ENCODE measurements at places on chromosomes 3 and 15.

DNA sequence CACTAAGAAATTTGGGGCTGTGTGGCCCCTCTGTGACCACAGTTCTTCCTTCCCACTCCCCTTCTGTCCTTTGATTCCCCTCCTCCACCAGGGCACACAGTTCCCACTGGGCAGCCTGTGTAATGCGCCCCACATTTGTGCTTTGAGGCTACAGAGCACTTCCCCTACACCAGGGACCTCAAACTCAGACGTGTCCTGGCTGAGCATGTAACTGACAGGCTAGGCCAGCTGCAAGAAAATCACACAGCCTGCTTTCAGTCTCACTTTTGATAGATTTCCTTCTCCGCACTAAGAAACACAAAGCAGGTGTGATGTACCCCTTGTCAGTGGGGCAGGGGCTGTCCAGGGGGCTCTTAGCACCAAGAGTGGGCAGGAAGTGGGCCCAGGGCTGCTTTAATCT is 29.6 kb downstream of the PRKCD start:
- DNase-seq, result no peak

DNA sequence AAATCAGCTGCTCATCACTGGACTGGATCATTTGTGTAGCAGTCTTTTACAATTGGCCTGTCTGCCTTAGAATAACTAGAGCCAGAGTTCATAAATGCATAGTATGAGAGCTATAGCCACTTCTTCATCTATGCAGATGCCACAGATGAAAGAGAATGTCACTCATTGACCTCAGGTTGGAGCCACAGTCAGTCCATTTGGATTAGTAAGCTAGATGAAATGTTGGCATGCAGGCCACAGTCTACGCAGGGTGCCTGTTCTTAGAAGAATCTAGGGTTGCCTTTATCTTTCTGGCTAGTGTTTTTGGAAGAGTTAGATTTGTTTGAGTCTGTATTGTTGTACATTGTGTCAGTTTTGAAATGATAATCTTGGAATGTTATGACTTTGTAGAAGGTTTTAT is 25.4 kb upstream of the EDEM1 start:
- DNase-seq, result no peak

DNA sequence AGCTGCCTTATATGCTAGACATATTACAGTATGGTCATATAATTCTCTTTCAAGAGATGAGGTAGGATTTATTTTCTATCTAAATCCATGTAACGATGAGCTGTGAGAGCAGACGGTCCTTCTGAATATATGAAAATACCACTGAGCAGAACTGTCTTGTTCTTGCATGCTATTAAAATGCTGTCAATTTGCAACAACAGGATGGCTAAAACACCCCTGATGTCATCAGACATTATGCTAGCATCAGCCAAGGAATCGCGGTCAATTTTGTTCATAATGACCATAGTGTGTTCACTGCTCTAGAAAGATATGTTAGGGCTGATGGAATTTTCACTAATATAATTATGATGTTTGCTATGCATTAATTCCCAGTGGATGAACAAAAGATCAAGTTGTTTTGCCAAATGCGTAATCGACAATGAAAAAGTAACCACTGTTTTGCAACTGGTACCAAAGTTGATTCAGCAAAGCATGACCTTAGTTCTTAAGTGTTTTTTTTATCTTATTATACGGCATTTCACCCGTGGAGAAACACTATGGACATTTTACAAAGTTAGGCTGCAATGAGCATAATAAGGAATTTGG is 765.4 kb upstream of the NR2F2 start:
- no peak for DNase-seq

GRCh38 chr3:62678841-62679240 is 196.4 kb downstream of the CADPS start:
- no peak for DNase-seq

GRCh38 chr3:169144270-169144669 is 519.2 kb downstream of the MECOM start:
- no peak for DNase-seq

- no peak for DNase-seq
These were observed 16.6 kb downstream of the SEMA3F start for GRCh38 chr3:50171540-50172301.

GRCh38 chr3:157265931-157266330 is 106.0 kb upstream of the CCNL1 start:
- DNase-seq, result no peak

DNA sequence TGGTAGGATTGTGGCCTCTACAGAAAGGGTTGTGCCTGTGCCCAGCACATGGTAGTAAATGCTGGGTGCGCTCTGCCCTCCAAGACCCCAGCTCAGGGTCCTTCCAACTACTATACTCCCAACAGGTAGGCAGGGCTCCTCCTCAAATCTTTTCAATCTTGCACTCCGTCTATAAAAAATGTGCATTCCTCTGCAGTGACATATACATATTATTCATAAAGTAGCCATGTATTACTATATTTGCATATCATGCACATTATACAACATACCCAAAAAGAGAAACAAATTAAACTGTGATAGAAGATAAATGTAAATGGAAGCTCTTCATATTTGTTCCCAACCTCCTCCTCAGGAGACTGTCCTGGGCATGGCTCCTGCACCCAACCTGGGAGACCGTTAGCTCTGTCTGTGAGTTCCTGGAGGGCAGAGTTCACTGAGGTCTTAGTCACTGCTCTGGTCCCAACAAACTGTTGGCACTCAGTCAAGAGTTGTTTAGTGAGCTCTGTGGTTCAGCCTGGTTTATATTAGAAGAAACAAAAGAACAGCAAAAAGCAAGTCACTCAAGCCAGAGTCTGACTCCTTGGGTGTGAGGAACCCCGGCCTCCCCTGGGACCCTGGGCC is 47.7 kb upstream of the GRIP2 start:
- no peak for DNase-seq

- no peak for DNase-seq
These were observed 51.2 kb upstream of the MLF1 start for GRCh38 chr3:158519776-158520175.

DNA sequence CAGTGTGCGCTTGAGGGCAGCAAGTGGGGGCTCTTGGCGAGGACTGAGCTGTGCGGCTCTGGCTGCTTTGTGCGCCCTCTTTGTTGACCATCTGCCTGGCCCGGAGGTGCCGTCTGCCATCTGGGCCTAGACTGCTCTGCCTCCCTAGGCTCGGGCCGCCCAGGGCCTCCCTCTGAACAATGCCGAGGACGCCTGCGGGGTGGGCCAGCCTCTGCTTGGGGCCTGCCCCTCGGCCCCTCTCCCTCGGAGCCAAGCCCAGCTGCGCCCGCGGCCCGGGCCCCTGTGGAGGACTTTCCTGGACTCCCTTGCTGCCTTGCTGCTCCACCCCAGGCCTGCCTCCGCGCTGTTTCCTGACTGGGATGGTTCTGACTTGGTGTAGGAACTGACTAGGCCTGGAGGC is 31.9 kb upstream of the SPSB4 start:
- DNase-seq, result no peak

GRCh38 chr3:119375106-119375505 is 80.9 kb downstream of the ARHGAP31 start:
- DNase-seq, result no peak

- DNase-seq, result no peak
These were observed 523.5 kb upstream of the BCHE start for GRCh38 chr3:166360720-166361119.

DNA sequence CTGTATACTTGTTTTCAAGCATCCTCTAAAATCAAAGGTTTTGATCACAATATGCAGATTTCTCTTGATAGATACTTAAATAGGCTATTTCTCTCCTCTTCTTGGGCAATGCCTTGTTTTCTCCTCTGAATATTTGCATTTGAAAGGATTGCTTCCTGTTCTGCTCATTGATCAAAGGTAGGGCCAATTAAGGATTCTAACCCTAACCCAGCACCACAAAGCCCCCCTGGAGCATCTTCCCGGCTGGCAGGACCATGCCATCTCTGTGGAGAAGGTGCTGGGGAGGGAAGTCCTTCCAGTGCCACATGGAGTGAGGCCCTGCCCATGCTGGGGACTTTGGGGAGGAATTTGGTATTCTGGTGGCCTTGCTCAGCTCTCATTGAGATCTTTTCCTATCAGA is 11.3 kb upstream of the NIPA2 start:
- DNase-seq, result no peak

- no peak for DNase-seq
These were observed 34.4 kb upstream of the SLC6A1 start for GRCh38 chr3:10957976-10958749.

Measured in left lung (tissue), 14 donors.